Stimulated activated CD4-positive, alpha-beta T cell treated with anti-CD3 and anti-CD28 coated beads, Interleukin-15, amount 100 ng/mL, for 1 hour (primary cell): ENCODE measurements at places on chromosomes 6 and 20.

DNA sequence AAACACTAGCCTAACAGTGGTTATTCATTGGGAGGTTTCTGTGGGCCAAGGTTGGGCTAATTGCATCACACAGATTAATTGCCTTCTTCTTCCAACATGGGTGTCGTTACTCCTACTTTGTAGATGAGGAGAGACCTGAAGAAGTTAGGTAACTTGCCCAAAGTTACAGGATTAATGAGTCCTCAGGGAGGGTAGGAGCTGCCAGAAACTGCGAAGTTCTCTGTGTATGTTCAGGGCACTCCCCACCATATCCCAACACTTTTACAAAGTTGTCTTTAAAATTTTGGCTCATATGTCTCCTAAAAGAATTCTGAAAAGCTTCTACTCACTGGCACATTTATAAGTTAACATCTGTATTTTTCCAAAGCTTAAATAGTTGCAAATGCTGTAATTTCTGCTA is 323.5 kb upstream of the HSF2 start:
- DNase-seq = no peak

GRCh38 chr6:1933292-1933691 is 312.1 kb downstream of the GMDS start:
- no peak for DNase-seq

DNA sequence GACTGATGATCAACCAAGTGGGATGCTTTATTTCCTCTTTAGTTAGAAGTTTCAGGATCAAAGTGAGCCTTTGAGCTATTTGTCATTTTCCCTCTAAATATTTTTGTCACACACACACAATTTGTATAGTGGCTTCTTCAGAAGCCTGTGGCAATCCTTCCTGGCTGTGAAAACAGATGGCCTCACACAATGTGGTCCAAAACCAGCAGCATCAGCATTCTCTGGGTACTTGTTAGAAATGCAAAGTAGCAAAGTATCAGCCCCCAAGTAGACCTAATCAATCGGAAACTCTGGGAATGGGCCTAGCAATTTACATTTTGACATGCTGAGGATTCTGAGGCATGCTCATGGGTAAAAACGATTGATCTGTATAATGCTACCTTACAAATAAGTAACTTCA is 115.9 kb downstream of the PAX1 start:
- no peak for DNase-seq

- DNase-seq = no peak
These were observed 17.9 kb downstream of the LAMP5 start for GRCh38 chr20:9532069-9532838.

- no peak for DNase-seq
These were observed 158.8 kb downstream of the CDH26 start for GRCh38 chr20:60117065-60117464.

- DNase-seq = no peak
These were observed 208.3 kb downstream of the TASP1 start for GRCh38 chr20:13430346-13431002.

DNA sequence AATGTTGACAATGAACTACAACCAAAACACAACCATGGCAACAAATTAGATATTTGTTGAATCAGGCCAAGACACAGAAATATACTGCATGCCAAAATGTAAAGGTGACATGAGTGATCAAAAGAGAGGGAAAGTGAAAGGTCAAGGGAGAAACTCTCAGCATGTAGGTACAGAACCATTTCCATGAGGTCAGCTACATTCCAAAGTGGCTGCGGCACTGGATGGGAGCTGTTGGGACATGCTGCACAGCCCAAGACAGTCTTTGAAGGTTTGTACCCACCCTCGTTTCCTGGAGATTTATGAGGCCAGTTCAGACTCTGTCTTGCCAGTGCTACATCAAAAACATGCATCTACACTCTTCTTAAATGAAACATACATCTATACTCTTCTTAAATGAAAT is 579.9 kb downstream of the BMP2 start:
- DNase-seq = no peak

DNA sequence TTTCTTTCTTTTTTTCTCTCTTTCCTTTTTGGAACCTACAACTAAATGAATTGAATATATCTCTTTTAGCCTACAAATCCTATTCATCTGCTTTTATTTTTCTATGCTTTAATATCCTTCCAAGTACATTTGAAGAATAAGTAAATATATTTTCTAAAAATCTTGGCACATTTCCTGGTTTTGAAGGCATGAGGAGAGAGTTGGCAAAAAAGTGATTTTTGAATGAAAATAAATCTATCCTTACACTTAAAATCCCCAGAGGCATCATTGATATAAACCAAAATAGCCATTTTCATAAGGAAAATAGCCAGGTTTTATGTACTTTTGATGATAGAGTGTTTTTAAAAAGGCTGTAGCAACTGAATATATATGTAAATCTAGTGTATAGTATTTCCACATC is 69.0 kb downstream of the SAMD5 start:
- no peak for DNase-seq
